Neural progenitor cell (in vitro differentiated cells): ENCODE measurements at places on chromosomes 4 and X.

- DNase-seq, result no peak
These were observed 122.9 kb downstream of the PPA2 start for GRCh38 chr4:105350859-105351490.

- peak; percentile 40 for DNase-seq
These were observed 50.4 kb downstream of the MGARP start for GRCh38 chr4:139229534-139230039.

DNA sequence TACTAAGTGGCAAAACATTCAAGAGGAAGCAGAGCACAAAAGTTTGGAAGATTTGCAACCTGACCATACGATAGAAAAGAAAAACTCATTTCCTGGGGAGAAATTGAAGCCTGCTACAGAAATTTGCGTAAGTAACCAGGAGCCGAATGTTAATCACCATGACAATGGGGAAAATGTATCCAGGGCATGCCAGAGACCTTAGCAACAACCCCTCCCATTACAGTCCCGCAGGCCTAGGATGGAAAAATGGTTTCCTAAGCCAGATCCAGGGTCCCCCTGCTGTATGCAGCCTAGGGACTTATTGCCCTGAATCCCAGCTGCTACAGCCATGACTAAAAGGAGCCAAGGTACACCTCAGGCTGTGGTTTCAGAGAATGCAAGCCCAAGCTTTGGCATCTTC lies 472.2 kb upstream of the KLHL4 start:
- no peak for DNase-seq

DNA sequence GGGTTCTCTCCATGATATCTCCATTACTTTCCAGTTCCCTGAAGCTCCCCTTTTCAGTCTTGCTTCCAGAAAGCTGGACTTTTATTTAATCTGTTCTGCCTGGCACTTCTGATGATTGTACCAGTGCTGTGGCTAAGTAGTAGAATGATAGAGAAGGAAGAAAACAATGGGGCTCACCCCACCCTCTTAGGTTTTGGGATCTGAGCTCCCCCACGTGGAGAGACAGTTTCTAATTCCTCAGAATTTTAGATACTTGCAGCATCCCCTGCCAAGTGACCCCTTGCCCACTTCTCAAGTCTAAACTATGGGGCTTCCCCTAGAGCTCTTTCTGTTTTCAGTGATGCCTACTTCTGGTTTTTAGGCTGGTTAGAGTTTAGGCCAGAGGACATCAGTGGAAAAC lies 73.9 kb downstream of the GC start:
- peak; percentile 24 for DNase-seq

GRCh38 chrX:128862557-128862956 lies 660.7 kb downstream of the SMARCA1 start:
- DNase-seq, result no peak

DNA sequence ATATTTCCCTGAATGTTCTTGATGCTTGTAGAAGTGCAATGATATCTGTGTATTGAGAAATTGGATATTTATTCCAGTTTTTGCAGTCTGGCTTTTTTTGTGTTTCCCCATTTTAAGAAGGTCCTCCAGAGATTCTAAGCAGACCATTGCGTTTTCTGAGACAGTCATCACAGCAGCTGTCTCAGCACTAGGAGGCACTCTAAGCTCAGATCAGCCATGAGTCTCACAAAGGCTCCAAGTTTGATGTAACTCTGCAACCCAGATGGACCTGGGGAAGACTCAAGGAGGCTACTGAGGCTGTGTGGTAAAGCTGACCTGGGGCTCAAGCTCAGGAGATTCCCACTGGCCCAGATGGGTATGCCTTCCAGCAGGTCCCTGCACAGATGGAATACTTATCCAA lies 89.3 kb upstream of the CYLC1 start:
- peak; percentile 41 for DNase-seq

DNA sequence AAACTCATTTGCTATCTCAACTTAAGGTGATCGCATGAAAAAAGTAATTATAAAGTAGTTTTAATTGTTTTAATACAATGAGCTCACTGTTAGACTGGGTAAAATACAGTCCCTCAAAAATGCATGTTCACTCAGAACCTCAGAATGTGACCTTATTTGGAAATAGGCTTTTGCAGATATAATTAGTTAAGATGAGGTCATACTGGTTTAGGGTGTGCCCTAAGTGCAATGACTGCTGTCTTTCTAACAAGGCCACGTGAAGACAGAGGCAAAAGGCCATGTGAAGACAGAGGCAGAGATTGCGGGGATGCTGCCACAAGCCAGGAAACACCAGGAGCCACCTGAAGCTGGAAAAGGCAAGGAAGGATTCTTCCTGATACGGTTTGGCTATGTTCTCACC lies 262.1 kb downstream of the NKX6-1 start:
- no peak for DNase-seq

GRCh38 chr4:15034071-15034764 lies 31.9 kb downstream of the CPEB2 start:
- no peak for DNase-seq

DNA sequence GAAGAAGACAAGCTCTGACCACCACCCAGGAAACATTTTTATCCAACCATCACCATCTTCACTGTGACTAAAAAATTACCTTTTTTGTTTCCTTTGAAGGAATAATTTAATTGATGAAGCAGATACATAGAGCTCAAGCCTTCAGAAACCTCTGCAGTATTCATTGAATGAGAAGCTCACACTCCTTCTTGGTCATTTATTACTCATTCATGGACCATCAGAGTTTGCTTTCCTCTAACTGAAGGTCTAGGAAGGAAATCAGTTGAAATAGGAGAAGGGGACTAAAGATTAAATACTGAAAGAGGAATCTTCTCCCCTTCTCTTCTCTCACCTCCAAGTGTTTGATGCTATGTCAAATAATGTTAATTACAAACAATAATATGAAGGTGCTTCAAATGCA lies 290.6 kb upstream of the KLF3 start:
- DNase-seq, result no peak

GRCh38 chr4:83890816-83891215 lies 354.9 kb downstream of the GPAT3 start:
- DNase-seq, result no peak

DNA sequence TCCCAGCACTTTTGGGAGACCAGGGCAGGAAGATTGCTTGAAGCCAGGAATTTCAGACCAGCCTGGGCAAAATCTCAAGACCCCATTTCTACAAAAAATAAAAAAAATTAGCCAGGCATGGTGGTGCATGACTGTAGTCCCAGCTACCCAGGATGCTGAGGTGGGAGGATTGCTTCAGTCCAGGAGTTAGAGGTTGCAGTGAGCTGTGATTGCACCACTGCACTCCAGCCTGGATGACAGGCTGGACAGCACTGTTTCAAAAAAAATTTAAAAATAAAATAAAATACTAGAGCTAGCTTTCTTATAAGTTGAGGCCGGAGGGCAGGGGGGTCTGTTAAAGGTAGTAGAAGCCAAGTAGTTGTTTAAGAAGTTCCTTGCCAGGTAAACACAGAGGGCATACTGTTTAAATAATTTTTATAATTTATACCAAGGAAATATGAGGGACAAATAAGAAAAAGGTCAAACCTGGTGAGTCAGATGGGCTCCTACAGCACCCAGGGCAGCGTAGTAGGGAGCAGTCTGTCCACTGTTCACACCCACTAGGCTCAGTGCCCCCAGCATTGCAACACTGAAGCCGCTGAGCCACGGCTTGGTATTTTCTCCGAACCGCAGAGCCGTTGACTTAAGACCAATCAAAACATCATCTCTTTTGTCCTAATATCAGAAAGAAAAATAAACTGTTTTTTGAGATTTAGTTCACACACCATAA lies 17.3 kb downstream of the COQ2 start:
- no peak for DNase-seq

DNA sequence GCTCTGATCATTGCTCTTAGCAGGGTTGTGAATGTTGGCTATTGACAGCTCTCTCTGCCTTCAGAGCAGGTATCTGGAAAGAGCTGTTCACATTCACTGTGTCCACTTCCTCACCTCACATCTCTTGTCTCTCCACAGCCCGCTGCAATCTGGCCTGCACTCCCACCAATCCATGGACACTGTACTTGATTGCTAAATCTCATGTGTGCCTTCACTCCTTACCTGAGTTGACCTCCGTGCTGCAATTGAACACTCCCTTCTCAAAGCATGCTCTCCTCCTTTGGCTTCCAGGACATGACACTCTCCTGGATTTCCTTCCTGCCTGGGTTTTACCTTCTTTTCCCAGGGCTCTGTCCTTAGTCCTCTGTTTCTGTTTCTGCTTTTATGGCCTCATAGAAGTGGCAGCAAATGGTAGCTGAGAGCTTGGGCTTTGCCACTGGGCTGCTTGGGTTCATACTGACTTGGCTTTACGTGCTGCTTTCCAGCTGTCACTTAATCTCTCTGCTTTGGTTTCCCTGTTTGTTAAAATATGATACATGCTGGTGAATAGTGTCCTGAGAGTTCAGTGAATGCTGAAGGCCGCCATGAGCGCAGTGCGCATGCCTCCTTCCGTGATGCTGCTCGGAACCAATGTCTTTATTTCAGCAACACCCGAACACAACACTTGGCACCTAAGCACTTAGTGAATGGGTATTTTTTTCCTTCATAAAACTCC lies 29.5 kb downstream of the DCUN1D4 start:
- DNase-seq, result no peak

DNA sequence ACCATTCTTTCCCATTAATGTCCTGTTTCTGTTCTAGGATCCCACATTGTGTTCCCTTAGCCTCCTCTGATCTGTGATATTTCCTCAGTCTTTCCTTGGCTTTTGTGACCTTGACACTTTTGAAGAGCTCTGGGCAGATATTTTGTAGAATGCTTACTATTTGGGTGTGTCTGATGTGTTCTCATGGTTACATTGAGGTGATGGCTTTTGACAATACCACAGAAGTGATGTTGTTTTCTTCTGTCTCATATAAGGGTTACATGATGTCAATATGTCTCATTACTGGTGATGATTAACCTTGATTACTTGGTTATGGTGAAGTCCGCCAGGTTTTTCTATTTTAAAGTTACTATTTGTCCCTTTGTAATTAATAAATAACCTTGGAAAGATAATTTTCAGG lies 183.7 kb downstream of the SOWAHB start:
- DNase-seq, result no peak

DNA sequence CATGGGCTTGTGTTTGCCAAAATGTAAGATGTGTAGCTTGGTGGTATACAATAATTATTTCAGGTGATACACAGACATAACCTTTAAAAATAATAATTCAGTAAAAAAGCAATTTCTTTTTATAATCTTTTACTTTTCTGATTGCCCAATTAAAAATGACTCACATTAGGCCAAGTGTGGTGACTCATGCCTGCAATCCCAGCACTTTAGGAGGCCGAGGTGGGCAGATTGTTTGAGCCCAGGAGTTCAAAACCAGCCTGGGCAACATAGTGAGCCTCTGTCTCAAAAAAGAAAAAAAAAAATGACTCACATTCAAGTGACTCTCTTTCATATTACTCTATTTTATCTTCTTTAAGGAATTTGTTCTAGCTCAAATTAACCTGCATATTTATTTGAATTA lies 449.4 kb upstream of the HTR2C start:
- no peak for DNase-seq

GRCh38 chrX:67998540-67998939 lies 434.8 kb downstream of the OPHN1 start:
- no peak for DNase-seq

DNA sequence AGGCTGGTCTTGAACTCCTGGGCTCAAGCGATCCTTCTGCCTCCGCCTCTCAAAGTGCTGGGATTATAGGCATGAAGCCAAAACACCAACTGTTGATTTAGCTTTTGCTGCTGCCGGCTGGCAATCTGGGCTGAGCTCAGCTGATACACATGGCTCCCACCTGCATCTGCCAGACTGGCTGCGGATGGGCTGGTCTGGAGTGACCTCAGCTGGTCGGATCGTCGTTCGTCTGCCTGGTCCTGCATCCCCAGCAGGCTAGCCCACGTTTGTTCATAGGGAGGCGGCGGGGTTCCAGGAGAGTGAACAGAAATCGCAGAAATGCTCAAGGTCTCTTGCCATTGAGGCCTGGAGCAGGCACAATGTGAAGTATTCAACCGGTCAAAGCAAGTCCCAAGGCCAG lies 74.4 kb upstream of the DDX3X start:
- DNase-seq, result no peak

DNA sequence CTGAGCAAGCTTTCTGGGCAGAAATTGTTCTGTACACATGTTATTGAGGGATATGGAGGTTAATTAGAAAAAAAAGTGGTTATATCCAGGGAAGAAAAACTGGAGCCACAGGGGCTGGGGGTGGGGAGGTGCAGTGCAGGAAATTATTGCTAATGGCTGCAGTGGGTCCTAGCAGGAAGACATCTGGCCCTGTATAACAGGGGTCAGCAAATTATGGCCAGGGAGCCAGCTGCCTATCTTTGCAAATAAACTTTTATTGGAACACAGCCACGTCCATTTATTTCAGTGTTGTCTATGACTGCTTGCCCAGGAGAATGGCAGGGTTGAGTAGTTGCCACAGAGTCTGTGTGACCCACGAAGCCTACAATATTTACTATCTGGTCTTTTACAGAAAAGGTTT lies 23.4 kb upstream of the PRPS2 start:
- no peak for DNase-seq

DNA sequence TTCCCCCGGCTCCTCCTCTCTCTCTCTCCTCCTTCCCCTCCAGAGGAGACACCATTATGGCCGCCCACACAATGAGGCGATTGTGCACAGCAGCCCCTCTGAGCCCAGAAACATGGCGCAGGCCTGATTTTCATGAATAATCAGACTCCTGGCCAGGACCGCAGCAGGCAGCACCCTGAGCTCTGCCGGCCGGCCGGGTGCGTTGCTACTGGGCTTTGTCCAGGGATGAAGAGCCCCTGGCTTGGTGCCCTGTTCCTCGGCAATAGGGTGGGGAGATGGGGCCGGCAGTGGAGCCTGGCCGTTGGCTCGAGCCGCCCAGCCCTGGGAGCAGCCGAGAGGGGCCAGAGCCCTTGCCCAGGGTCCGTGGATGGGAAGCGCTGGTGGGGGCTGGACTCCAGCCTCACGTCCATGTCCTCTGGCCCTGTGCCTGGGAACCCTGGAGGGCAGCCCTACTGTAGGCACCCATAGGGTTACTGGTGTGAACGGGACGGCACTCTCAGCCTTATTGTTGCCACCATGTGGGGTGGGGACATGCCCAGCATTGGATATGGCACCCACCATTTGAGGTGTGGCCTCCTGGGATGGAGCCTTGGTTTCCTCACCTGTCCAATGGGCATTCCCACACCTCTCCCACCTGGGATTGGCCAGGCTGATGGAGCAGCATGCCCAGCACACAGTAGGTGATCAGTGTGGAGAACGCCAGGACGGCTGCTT lies 103.0 kb downstream of the SORCS2 start:
- no peak for DNase-seq

DNA sequence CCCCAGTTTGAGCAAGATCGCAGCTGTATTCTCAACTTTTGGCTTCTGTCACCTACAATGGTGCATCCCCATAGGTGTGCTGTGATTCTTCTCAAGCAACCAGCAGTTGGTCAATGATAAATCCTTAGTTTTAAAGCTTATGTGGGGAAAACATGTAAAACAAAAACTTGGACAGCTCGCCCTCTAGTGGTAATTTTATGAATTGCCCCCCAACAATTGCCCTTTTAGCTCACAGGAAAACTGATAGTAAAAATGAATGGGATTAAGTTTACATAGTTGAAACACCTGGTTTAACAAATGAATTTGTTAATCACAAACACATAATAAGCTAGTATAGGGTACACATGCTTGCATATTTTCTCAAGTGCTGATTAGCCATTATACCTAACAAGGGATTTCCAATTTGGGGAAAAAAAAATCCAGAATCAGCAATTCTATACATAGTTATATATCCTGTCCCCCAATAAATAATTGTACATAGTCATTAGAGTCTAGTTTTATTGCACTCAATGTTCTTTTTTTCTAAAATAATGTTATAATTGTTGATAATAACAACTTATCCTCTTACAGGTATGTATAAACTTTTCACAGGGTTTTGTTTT lies 30.1 kb downstream of the TEX13A start:
- DNase-seq, result peak; percentile 10
